Chondrocyte (in vitro differentiated cells): ENCODE measurements at places on chromosomes 4 and X. TPM values are rescaled to one million over a fixed set of nuclear protein-coding genes. Genes with fewer than 3 reads are reported as not detected.

RXFP1 gene
- total RNA-seq = not detected in 3 replicates

ARHGAP10 gene
- 111 to 119 TPM (median 111 TPM) in 3 replicates for total RNA-seq

- DNase-seq = no peak
- no peak overlapping the region for H3K4me3 ChIP-seq
These were observed 343.6 kb upstream of the TACR3 start for GRCh38 chr4:104063341-104063740.

- peaks cover 1% of the 10 kb centered on the region for H3K36me3 ChIP-seq
- H3K4me3 ChIP-seq = no peak overlapping the region
- no peaks in the 10 kb centered on the region for H3K27me3 ChIP-seq
- H3K4me1 ChIP-seq = no peaks in the 10 kb centered on the region
These were observed 201.9 kb upstream of the BCOR start for GRCh38 chrX:40299641-40300046.

DNA sequence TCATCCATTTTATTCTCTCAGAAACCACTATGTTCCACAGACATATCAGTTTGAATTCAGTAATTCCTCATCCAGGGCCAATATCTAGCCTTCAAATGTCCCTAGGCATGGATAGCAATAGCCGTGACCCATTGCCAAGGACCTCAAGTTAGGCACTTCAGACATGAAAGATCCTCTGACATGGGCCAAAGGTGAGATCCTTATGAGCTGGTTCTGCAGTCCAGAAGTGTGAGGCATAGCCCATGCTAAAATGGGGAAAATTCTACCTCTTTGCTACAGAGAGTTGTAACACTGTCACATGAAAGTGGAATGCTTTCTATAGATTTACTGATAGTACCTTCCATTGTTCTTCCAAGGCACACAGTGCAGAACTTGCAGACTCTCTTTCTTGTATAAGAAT is 349.7 kb upstream of the GALNT7 start:
- no peak overlapping the region for H3K27ac ChIP-seq
- no peak for DNase-seq
- H3K4me3 ChIP-seq = no peak overlapping the region
- peaks cover 4% of the 10 kb centered on the region for H3K27me3 ChIP-seq
- H3K36me3 ChIP-seq = no peaks in the 10 kb centered on the region
- H3K4me1 ChIP-seq = no peaks in the 10 kb centered on the region

FAM184B gene
- total RNA-seq = 0.02 TPM in 1 of 3 replicates, not detected in the others

DNA sequence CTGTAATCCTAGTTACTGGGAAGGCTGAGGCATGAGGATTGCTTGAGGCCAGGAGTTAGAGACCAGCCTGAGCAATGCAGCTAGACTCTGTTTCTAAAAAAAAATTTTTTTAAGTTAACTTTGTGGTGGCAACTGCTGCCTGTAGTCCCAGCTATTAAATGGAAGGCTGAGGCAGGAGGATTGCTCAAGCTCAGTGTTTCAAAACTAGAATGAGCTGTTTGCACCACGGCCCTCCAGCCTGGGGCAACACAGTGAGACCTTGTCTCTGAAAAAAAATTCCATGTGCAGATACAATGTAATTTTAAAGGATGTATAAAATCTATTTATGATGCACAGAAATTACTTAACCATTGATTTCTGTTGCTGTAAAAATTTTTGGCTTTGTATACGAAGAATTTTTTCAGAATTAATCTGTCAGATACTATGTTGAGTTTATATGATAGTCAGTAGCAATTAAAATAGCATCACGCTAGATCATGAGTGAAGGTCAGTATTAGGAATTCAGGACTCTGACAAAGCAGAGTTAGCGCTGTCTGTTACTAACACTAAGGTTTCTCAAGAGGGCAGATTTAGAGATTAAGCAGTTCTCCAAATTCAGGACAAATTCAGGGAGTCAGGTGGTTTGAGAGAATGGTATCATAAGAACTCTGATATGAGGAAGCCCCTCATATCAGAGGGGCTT is 8.3 kb upstream of the AGA start:
- no peaks in the 10 kb centered on the region for H3K36me3 ChIP-seq
- no peak overlapping the region for H3K27ac ChIP-seq
- H3K4me3 ChIP-seq = no peak overlapping the region

- peaks cover 28% of the 10 kb centered on the region for H3K4me1 ChIP-seq
- H3K27ac ChIP-seq = peak overlapping the region; percentile 83
- no peaks in the 10 kb centered on the region for H3K27me3 ChIP-seq
These were observed 112.3 kb downstream of the NYX start for GRCh38 chrX:41559235-41560052.

GRCh38 chrX:121221322-121221977 is 174.0 kb downstream of the GLUD2 start:
- H3K36me3 ChIP-seq = no peaks in the 10 kb centered on the region
- H3K4me3 ChIP-seq = no peak overlapping the region
- peaks cover 1% of the 10 kb centered on the region for H3K27me3 ChIP-seq

MAGEE2 gene
- total RNA-seq = not detected in 3 replicates

EPHA5 gene
- 1.1 to 51.8 TPM (median 1.6 TPM) in 3 replicates for total RNA-seq

SPARCL1 gene
- 21.5 to 26.9 TPM (median 26.1 TPM) in 3 replicates for total RNA-seq

MAGEB1 gene
- total RNA-seq = not detected in 3 replicates

DNA sequence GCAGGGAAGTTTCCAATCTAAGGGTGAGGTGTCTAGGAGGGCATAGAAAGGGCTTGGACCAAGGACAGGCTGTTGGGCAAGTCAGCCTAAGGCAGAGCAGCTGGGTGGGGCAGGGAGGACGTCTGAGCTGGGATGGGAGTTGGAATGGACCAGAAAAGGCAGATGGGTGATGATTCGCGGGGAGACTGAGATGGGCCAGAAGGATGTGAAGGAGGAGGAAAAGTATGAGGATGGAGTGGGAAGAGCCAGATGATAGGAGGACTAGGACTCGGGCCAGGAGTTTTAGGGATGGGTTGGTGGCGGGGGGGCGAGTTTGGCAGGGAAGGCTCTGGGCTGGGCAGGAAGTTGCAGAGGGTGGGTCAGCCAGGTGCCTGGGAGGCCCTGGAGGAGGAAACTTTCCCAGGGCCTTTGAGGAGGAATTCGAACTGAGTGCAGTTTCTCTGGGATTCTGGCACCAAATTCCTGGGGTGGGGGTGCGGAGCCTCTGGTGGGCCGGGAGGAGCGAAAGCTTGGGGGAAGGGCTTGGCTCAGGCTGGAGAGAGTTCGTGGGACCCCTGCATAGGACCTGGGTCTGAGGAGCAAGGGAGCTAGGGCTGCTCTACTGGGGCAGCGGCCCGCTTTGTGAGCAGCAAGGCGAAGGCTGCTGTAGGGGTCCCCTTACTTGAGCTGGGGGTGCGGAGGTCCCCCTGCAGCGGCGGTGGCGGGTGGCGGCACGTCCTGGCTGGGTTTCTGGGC is 8.7 kb upstream of the TIMP1 start:
- H3K27ac ChIP-seq = peak overlapping the region; percentile 92
- DNase-seq = no peak
- H3K4me3 ChIP-seq = peak overlapping the region; percentile 64
- peaks cover 3% of the 10 kb centered on the region for H3K36me3 ChIP-seq
- H3K4me1 ChIP-seq = peaks cover 31% of the 10 kb centered on the region
- no peaks in the 10 kb centered on the region for H3K27me3 ChIP-seq

- H3K4me3 ChIP-seq = peak overlapping the region; percentile 35
- H3K27ac ChIP-seq = peak overlapping the region; percentile 96
- H3K27me3 ChIP-seq = no peaks in the 10 kb centered on the region
- H3K36me3 ChIP-seq = no peaks in the 10 kb centered on the region
- no peak for DNase-seq
These were observed 64.9 kb upstream of the SCOC start for GRCh38 chr4:140308366-140309123.

DNA sequence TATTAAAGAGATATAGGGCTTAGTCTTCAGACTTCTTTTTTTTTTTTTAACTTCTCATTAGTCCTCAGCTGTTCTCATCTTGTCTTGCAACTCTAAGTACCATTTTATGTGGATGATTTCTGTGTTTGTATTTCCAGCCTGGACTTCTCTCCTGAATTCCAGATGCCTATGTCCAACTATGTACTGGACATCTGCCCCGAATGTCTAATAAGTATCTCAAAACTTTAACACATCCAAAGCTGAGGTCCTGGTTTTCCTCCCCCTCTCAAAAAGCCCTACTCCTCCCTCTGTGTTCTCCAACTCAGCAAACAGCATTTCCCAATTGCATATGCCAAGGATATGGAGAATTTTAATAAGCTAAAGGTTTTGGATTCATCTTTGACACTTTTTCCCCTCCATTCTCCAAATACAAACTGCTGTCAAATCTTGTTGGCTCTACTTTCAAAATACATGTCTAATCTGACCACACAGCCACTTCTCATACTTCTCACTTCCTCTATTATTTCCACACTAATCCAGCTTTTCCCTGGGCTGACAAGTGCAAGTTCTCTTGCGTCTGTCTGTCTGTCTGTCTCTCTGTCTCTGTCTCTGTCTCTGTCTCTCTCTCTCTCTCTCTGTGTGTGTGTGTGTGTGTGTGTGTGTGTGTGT is 79.8 kb downstream of the CLCN5 start:
- no peaks in the 10 kb centered on the region for H3K4me1 ChIP-seq
- no peaks in the 10 kb centered on the region for H3K27me3 ChIP-seq
- H3K36me3 ChIP-seq = no peaks in the 10 kb centered on the region
- H3K27ac ChIP-seq = no peak overlapping the region
- H3K4me3 ChIP-seq = no peak overlapping the region

DNA sequence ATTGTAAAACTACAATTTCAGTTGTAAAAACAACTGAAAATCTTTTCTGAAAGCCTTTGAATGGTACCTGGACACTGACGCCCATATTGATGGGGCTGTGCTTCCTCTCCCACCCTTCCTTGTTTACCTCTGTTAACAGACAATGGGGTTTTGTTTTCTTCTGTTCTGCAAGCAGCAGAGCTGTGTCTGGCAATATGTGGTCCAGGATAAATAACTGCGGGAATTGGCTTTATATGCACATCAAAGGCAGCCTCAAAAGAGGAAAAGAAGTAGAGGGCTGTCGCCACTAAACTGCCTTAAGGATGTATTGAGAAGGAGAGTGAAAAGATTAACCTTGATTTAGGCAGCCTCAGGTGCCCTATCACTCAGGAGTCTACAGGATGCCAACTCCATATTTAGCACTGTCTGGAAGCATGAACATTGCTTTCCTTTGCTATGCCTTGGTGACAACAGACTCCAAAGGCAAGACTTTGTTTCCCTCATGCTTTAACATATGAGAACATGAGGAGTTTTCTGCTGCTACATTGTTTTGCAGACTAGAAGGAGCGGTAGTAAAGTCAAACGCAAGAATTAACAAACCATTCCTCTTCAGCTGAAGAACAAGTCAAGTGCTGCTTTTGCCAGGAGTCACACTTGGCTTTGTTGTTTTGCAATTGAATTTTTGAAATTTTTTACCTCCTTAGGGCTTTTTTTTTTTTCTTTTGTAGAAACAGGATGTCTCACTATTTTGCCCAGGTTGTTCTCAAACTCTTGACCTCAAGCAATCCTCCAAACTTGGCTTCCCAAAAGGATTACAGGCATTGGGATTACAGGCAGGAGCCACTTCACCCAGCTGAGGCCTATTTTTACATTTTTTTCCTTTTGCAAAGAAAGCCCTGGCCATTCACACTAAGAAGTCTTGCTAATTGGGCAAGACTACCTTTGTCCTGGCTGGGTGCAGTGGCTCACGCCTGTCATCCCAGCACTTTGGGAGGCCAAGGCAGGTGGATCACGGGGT is 3.0 kb downstream of the IL21 start:
- H3K27me3 ChIP-seq = peaks cover 11% of the 10 kb centered on the region
- H3K4me1 ChIP-seq = peaks cover 5% of the 10 kb centered on the region
- no peak for DNase-seq
- no peak overlapping the region for H3K27ac ChIP-seq

CABS1 gene
- total RNA-seq = not detected in 3 replicates

KCNE5 gene
- 0.56 to 0.85 TPM (median 0.62 TPM) in 3 replicates for total RNA-seq

GRCh38 chr4:31081366-31081765 is 361.2 kb downstream of the PCDH7 start:
- DNase-seq = no peak
- H3K4me3 ChIP-seq = no peak overlapping the region
- H3K27ac ChIP-seq = peak overlapping the region; percentile 79
- H3K4me1 ChIP-seq = peaks cover 40% of the 10 kb centered on the region
- no peaks in the 10 kb centered on the region for H3K36me3 ChIP-seq

USP17L25 gene
- not detected in 3 replicates for total RNA-seq

CXCL6 gene
- total RNA-seq = not detected in 3 replicates

NKX3-2 gene
- 2.4 to 4.9 TPM (median 3.4 TPM) in 3 replicates for total RNA-seq

CT45A3 gene
- not detected in 3 replicates for total RNA-seq

MAGEB6 gene
- total RNA-seq = not detected in 3 replicates

SPIN3 gene
- total RNA-seq = 9.3 to 9.9 TPM (median 9.7 TPM) in 3 replicates

DNA sequence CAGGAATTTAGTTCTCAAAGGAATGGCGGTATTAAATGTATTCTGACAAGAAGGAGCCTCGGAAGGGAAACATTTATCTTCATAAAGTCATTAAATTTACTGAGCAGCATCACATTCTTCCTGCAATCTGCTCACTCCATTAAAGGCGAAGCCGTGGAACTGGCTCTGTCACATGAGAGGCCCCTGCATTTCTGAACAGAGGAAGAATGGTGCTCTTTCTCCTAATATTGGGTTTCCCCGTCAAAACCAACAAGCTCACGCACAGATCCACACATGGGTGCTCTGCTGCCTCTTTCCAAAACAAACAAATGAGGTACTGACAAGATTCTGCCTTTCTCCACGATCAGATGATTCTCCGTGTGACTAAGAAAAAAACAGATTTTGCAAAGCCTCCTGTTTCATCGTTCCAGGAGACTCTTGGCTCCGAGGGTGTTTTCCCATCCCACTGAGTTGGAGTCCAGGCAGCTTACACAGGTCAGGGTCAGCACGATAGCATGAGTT is 191.2 kb downstream of the IDS start:
- H3K36me3 ChIP-seq = no peaks in the 10 kb centered on the region
- H3K4me3 ChIP-seq = peak overlapping the region; percentile 57
- peak overlapping the region; percentile 93 for H3K27ac ChIP-seq
- no peak for DNase-seq
- peaks cover 24% of the 10 kb centered on the region for H3K4me1 ChIP-seq

- no peaks in the 10 kb centered on the region for H3K27me3 ChIP-seq
- H3K4me1 ChIP-seq = peaks cover 10% of the 10 kb centered on the region
- H3K4me3 ChIP-seq = no peak overlapping the region
These were observed 33.9 kb upstream of the SLC7A11 start for GRCh38 chr4:138275963-138276621.

SPANXA2 gene
- total RNA-seq = not detected in 3 replicates

- H3K27me3 ChIP-seq = no peaks in the 10 kb centered on the region
- no peaks in the 10 kb centered on the region for H3K4me1 ChIP-seq
- H3K4me3 ChIP-seq = no peak overlapping the region
- no peak for DNase-seq
- H3K36me3 ChIP-seq = peaks cover 2% of the 10 kb centered on the region
These were observed 435.8 kb downstream of the MAGEB5 start for GRCh38 chrX:26651755-26652154.

FAM9B gene
- total RNA-seq = not detected in 3 replicates

DNA sequence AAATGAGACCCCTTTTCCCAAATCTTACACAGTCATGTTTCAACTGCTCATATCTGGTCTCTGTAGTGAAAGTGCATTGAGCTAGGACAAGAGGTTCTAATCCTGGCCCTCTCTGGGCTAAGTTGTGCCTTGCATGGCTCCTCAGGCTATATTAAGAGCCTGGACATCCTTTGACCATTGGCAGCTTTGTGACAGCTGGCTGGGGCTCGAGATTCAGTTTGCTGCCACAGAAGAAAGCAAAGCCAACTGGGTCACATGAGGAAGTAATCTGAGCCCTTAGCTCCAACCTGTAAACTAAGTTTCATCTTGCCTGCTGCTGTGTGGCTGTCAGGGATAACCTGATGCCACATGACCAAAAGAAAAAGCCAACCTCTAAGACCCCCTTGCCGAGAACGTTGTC is 51.8 kb upstream of the JADE1 start:
- no peak overlapping the region for H3K4me3 ChIP-seq
- no peaks in the 10 kb centered on the region for H3K27me3 ChIP-seq
- H3K36me3 ChIP-seq = no peaks in the 10 kb centered on the region
- no peak overlapping the region for H3K27ac ChIP-seq
- H3K4me1 ChIP-seq = peaks cover 11% of the 10 kb centered on the region

SUPT20HL2 gene
- total RNA-seq = not detected in 3 replicates

- no peak for DNase-seq
- peaks cover 1% of the 10 kb centered on the region for H3K36me3 ChIP-seq
- H3K27ac ChIP-seq = no peak overlapping the region
These were observed 64.2 kb upstream of the SPP1 start for GRCh38 chr4:87911252-87911774.

KCND1 gene
- 1.4 to 1.7 TPM (median 1.6 TPM) in 3 replicates for total RNA-seq
